Aorta (tissue), 5 donors: ENCODE measurements at places on chromosomes 1 and 21. TPM values are rescaled to one million over a fixed set of nuclear protein-coding genes. Genes with fewer than 3 reads are reported as not detected.
A peak's percentile ranks its signal among the peaks of the same experiment; 100 is the strongest.

- no peak overlapping the region for H3K27ac ChIP-seq
- H3K4me1 ChIP-seq = no peaks in the 10 kb centered on the region
- H3K4me3 ChIP-seq = no peak overlapping the region
Observed at GRCh38 chr1:118788463-118788862, 199.7 kb downstream of the TBX15 start.

GRCh38 chr1:92711473-92712165 lies 73.3 kb downstream of the EVI5 start:
- H3K4me3 ChIP-seq = no peak overlapping the region
- DNase-seq = no peak

DNA sequence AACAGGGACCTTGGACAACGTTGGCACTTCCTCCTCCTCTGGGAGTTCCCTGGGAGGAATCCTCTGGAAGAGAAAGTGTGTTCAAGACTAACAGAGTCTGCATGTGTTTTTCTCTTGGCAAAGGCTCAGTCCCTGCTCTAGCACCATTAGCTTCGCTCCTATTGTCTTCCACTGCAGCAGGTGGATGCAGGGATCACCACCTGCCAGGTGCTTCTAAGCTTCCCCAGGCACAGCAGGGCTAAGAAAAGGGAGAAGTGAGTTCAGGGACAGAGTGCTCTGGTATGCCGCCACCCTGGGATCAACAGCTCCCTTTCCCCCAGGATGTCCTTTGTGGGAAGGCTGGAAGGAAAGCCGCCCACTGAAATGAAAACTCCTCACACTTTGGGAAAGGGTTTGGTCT lies 43.9 kb upstream of the IL20 start:
- no peak overlapping the region for H3K27ac ChIP-seq
- no peaks in the 10 kb centered on the region for H3K4me1 ChIP-seq
- no peaks in the 10 kb centered on the region for H3K27me3 ChIP-seq
- H3K4me3 ChIP-seq = no peak overlapping the region
- H3K36me3 ChIP-seq = no peaks in the 10 kb centered on the region

- peak overlapping the region; percentile 85 for H3K4me3 ChIP-seq
- no peaks in the 10 kb centered on the region for H3K36me3 ChIP-seq
- no peaks in the 10 kb centered on the region for H3K27me3 ChIP-seq
- peak overlapping the region; percentile 60 for H3K27ac ChIP-seq
- peaks cover 4% of the 10 kb centered on the region for H3K4me1 ChIP-seq
Observed at GRCh38 chr1:183023601-183024316, 539 bp downstream of the LAMC1 start.

GRCh38 chr1:17185485-17185860 lies 19.5 kb upstream of the PADI1 start:
- H3K4me3 ChIP-seq = no peak overlapping the region
- no peak overlapping the region for H3K27ac ChIP-seq
- H3K27me3 ChIP-seq = no peaks in the 10 kb centered on the region
- H3K4me1 ChIP-seq = no peaks in the 10 kb centered on the region
- no peaks in the 10 kb centered on the region for H3K36me3 ChIP-seq
- no peak for DNase-seq

GRCh38 chr1:38266197-38266520 lies 219.6 kb upstream of the POU3F1 start:
- no peaks in the 10 kb centered on the region for H3K4me1 ChIP-seq
- H3K27me3 ChIP-seq = no peaks in the 10 kb centered on the region
- no peak overlapping the region for H3K27ac ChIP-seq
- no peak overlapping the region for H3K4me3 ChIP-seq
- no peaks in the 10 kb centered on the region for H3K36me3 ChIP-seq

DNA sequence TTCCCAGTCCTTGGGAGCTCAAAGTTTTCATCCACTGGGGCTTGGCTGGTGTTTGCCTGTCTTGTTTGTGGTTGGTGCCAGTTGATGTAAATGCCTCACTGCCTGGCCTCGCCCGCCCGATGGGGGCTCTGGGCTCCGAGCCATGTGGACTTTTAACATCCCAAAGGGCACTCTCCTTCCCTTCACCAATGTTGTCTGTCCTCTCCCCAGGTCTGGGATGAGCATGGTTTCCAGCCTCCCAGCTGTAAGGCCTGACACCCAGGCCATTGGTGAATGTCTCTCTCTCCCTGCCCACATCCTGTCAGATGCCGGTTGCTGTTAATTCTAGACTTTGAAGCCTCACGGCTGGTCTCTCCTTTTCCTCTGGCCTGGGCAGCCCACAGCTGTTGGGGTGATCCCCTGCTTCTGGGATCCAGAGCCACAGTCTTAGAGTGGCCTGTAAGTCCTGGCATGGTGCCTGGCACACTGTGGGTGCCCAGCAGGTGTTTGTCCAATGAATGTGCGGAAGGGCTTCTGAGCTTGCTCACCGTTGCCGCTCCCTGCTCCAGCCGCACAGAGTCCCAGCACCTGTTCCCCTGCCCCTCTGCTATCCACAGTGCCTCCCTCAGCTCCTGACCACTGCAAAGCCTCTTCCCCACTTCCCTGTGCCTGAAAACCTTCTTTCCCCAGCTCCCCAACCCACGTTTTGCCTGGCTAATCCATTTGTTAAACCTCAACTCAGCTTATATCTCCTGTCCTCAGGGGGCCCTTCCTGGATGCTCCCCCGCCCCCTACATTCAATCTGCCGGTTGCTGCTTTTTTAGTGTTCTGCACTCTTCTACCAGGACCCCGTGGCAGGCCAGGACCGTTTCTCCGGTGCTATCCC lies 3.3 kb upstream of the C1orf174 start:
- H3K27me3 ChIP-seq = no peaks in the 10 kb centered on the region
- no peak overlapping the region for H3K27ac ChIP-seq
- peak; percentile 69 for DNase-seq

GRCh38 chr1:18292531-18292930 lies 184.9 kb downstream of the IGSF21 start:
- H3K4me3 ChIP-seq = no peak overlapping the region
- no peaks in the 10 kb centered on the region for H3K4me1 ChIP-seq
- no peak overlapping the region for H3K27ac ChIP-seq

GRCh38 chr1:63127376-63127775 lies 195.0 kb upstream of the FOXD3 start:
- H3K27me3 ChIP-seq = no peaks in the 10 kb centered on the region
- DNase-seq = no peak
- H3K4me1 ChIP-seq = no peaks in the 10 kb centered on the region
- H3K36me3 ChIP-seq = no peaks in the 10 kb centered on the region
- H3K4me3 ChIP-seq = no peak overlapping the region

- H3K4me1 ChIP-seq = no peaks in the 10 kb centered on the region
- no peaks in the 10 kb centered on the region for H3K27me3 ChIP-seq
- no peaks in the 10 kb centered on the region for H3K36me3 ChIP-seq
- H3K4me3 ChIP-seq = no peak overlapping the region
Observed at GRCh38 chr1:41861535-41862383, 57.0 kb downstream of the HIVEP3 start.

GRCh38 chr1:27435566-27436203 lies 43.3 kb downstream of the GPR3 start:
- H3K27ac ChIP-seq = peak overlapping the region; percentile 68
- no peak overlapping the region for H3K4me3 ChIP-seq
- peaks cover 17% of the 10 kb centered on the region for H3K4me1 ChIP-seq

- H3K4me3 ChIP-seq = no peak overlapping the region
- no peaks in the 10 kb centered on the region for H3K4me1 ChIP-seq
- DNase-seq = no peak
- H3K36me3 ChIP-seq = no peaks in the 10 kb centered on the region
Observed at GRCh38 chr1:218865591-218865990, 308.1 kb upstream of the LYPLAL1 start.

GRCh38 chr1:168136709-168137514 lies at the start of gene GPR161:
GPR161 (minus strand) TSS chr1:168136930; CDS start chr1:168104850, 32,080 bp downstream.
- H3K4me3 ChIP-seq = peak within 1 kb of the TSS; percentile 61
- H3K36me3 ChIP-seq = no peaks in the 10 kb centered on the region
- no peaks in the 10 kb centered on the region for H3K27me3 ChIP-seq
- no peaks in the 10 kb centered on the region for H3K4me1 ChIP-seq
- H3K27ac ChIP-seq = peak within 1 kb of the TSS; percentile 50

DNA sequence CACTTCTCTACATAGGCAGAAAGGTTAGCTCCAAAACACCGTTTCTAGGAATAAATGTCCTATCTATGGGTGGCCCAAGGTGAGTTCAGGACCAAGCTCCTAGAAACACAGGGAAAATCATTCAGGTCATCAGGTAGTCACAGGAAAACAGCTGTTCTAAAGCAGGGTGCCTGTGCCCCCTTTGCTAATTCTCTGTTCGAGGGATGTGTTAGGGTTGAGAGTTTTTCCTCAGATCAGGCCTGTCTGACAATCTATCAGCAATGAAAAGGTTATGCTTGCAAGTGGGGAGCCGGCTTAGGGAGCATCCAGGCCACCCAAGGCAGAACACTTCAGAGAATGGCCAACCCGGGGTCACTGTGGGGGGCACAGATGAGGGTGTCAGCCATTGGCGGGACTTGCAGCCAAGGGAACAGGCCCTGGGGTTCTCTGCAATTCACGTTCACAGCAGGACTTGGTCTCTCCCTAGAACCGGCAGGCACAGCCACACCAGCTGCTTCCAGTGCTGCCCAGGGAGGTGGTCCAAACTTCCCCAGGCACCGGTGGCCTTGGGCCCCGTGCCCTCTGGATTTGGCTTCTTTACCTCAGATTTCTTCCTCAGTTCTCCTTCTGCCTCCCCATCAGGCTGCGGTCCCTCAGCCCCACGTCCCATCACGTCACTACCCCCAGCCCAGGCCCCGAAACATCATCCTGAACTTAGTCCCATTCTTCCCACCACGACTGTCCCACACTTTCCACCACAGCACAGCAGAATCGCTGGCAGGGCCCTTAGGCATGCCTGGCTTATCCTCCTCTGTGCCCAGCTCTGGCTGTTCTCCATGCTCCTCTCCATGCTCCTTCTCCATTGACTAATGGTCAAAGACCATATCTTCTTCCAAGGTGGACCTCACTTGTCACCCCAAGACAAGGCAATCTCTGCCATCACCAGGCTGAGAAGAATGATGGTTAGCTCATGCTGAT lies 11.0 kb downstream of the CD2 start:
- H3K4me3 ChIP-seq = no peak overlapping the region
- H3K36me3 ChIP-seq = no peaks in the 10 kb centered on the region
- no peaks in the 10 kb centered on the region for H3K4me1 ChIP-seq
- no peak for DNase-seq
- H3K27ac ChIP-seq = no peak overlapping the region

DNA sequence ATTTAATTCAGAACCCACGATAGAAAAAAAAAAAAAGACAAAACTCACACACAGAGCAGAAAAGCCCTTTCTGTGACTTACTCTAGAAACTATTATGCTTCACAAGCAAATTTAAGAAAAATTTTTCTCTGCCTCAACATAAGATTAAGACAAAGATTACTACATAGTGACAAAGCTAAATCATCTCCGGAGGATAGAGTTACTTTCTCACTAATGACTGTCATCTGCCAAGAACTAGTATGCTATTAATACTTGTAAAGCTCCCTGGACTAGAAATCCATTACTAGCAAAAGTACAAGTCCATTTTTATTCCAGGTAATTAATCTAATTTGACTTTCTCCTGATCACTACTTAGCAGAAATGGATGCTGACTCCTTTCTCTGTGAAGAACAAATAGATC lies 25.9 kb downstream of the GREM2 start:
- no peak overlapping the region for H3K4me3 ChIP-seq
- DNase-seq = no peak
- no peaks in the 10 kb centered on the region for H3K27me3 ChIP-seq
- H3K4me1 ChIP-seq = no peaks in the 10 kb centered on the region
- H3K36me3 ChIP-seq = no peaks in the 10 kb centered on the region

DNA sequence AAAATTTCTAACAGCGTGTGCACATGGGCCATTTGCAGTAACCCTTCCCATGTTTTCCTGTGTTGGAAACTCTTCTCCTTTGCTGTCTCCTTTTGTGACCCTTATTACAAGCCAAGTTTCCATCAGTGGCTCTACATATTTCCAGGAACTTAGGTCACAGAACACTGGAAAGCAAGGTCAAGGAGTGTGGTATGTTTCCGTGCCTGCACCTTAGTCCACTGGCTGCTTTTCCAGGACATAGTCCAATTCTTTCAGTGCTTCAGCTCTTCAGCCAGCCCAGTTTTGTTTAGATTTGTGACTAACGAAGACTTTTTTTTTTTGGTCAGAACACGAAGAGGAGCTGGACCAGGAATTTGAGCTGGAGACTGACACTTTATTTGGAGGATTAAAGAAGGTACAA lies 33.8 kb downstream of the HHAT start:
- no peaks in the 10 kb centered on the region for H3K4me1 ChIP-seq
- H3K27me3 ChIP-seq = no peaks in the 10 kb centered on the region
- no peak overlapping the region for H3K27ac ChIP-seq
- no peaks in the 10 kb centered on the region for H3K36me3 ChIP-seq
- no peak overlapping the region for H3K4me3 ChIP-seq

DNA sequence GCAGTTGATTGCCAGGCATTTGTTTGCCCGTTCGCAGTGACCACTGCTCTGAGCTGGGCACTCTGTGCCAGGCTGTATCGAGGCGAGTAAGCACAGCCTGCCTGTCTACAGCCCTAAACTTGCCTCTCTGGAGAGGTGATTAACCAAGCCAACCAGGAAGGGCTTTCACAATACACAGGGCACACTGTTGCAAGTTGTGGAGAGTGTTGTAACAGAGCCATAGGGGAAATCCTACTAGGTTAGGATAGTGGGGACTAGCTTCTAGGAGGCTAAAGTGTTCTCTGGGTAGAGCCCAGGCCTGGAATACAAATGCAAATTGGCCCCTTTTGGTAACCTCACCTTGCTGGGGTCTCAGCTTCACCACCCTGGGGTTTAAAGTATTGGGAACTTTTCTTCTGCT lies 23.8 kb downstream of the PRDM2 start:
- no peaks in the 10 kb centered on the region for H3K27me3 ChIP-seq
- no peak overlapping the region for H3K27ac ChIP-seq
- H3K36me3 ChIP-seq = no peaks in the 10 kb centered on the region

DNA sequence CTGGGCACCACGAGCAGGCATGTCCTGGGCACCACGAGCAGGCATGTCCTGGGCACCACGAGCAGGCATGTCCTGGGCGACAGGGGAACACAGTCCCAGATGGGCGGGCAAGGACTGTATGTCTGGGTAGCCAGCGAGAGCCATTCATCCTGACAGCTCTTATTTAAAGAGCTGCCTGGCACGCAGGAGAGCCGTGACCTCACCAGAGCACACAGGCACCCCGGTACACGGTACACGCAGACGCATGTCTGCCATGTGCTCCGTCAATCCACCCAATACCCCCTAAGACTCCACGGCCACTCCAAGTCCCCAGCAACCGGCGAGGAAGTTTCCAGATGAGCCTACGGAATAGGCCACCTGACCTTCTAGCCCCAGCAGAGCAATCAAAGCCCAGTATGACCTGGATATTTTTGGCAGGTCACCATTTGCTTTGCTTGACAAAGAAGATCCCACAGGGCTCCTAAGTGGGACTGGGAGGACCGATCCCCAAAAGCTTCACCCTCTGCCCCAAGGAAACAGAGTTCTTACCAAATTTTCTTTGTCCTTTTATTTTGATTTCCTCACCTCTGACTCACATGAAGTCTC lies 51.7 kb downstream of the CASZ1 start:
- no peak overlapping the region for H3K27ac ChIP-seq
- no peaks in the 10 kb centered on the region for H3K4me1 ChIP-seq
- DNase-seq = no peak
- no peaks in the 10 kb centered on the region for H3K36me3 ChIP-seq
- no peaks in the 10 kb centered on the region for H3K27me3 ChIP-seq

The ELK4 gene
- 66.1 TPM for total RNA-seq

The C1orf94 gene
- total RNA-seq = not detected

The MRTO4 gene
- 13.0 TPM for total RNA-seq

The KIF21B gene
- total RNA-seq = 4.0 TPM

The IFI44L gene
- 22.6 TPM for total RNA-seq

The LRRIQ3 gene
- 0.81 TPM for total RNA-seq

The PLD5 gene
- total RNA-seq = 9.2 TPM

The OR10J1 gene
- total RNA-seq = not detected

The ADCY10 gene
- total RNA-seq = 0.16 TPM

The UBE2U gene
- total RNA-seq = not detected

The TAF12 gene
- total RNA-seq = 14.6 TPM

The LCK gene
- total RNA-seq = 4.6 TPM

The SPATA21 gene
- total RNA-seq = not detected

The SPRR4 gene
- total RNA-seq = not detected

The IVL gene
- not detected for total RNA-seq

The SMPDL3B gene
- total RNA-seq = not detected
